NCI-H2227 treated with DMSO at 0.1 percent for 48 hours (cell line): ENCODE measurements at places on chromosomes 7 and 10.

- DNase-seq = no peak
Measured at GRCh38 chr10:131453721-131454634, 142.5 kb upstream of the TCERG1L start.

GRCh38 chr7:150332852-150333635 is 8.4 kb downstream of the RARRES2 start:
- no peak for DNase-seq

DNA sequence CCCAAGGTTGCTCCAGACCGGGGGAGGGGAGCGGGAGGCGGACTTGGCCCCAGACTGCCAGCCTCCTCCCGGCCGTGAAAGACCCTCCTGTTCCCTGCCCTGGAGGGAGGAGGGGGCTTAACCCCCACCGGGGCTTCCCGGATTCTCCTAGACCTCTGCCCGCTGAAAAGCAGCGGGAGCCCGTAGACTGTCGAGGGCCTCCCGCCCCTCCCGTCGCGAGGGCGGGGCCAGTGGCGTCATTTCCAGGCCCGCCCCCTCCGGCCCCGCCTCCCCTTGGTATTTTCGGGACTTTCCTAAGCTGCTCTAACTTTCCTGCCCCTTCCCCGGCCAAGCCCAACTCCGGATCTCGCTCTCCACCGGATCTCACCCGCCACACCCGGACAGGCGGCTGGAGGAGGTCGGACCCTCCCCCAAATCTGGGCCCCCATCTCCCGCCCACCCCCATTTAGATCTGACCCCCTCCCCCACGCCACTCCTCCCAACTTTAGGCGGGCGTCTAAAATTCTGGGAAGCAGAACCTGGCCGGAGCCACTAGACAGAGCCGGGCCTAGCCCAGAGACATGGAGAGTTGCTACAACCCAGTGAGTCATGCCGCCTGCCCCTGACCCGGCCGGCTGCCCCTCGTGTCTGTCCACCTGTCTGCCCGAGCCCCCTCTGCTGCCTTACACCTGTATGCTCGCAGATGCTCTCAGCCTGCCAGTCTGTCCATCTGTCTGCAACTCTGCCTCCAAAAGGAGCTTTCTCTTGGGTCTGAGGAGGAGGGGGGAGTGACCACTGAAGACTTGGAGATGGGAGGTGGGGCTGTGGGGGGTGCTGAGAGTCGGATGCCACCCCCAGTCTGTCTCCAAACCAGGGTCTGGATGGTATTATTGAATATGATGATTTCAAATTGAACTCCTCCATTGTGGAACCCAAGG is at the start of gene NFKB2:
Gene NFKB2 (plus strand): TSS at position 306 of the 917 bp plus-strand sequence. CDS start 255 bp downstream, at position 561.
- no peak for DNase-seq

DNA sequence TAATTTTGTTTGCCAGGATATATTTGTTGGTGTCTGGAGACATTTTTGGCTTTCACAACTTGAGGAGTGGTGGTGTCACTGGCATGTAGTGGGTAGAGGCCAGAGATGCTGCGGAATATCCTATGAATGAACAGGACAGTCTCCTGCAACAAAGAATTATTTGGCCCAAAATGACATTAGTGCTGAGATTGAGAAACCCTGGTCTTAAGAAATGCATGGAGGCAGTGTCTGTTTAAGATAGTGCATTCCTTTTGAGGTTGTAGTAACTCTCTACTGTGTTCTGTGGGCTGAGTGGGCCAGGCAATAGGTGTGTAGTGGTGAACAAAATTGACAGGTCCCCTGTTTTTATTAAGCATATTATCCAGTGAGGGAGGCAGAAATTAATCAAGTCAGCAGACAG is 165.5 kb downstream of the CDK14 start:
- no peak for DNase-seq

- no peak for DNase-seq
Measured at GRCh38 chr10:52424341-52424740, 110.3 kb downstream of the DKK1 start.

DNA sequence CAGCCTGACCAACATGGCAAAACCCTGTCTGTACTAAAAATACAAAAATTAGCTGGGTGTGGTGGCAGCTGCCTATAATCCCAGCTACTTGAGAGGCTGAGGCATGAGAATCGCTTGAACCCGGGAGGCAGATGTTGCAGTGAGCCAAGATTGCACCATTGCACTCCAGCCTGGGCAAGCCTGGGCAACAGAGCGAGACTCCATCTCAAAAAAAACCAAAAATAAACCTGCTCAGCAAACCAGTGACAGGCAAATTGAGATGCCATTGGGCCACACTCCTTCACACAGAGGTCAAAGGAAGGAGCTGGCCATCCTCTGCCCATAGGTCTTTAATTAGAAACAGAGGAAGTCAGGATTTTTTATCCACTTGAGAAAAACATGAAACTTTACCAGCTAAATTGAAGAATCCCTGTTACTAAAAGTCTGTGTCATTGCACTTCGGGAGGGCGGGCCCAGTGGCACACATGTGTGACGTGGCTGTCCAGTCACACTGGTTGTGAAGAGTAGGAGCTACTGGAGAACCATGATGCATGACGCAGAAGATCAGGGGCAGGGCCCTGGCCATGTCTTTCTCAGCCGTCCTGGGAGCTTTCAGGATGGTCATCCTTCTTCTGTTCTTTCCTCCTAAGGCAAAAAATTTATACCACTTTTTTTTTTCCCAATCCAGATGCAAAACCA is 118.3 kb upstream of the ZNF438 start:
- DNase-seq = no peak

GRCh38 chr10:97659589-97659988 is 19.1 kb downstream of the PI4K2A start:
- DNase-seq = no peak

DNA sequence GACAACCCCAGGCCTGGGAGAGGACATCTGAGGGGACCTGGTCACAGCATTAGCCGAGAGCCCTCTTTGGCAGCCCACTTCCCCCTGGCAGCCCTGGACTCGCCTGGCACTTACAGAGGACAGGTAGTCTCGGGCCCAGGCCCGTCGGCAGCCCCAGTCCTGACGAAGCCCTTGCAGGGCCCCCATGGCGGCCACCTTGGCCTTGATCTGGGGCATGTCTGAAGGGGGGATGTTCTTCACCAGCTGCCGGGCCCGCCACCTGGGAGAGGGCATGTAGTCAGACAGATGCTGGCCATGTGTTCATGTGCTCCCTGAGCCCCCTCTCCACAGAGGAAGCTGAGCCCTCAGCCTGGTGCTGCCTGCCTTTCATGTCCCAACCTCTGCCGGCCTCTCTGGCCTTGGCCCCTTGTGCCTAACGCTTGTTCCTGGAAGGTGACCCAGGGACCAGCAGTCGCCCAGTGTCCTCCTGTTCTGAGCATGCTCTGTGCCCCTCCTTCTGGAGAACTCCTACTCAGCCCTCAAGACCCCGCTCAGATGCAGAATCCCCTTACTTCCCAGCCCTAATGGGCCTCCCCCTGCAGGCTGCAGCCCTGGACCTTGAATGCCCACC is 13.9 kb downstream of the MYO1G start:
- no peak for DNase-seq

GRCh38 chr10:71243756-71244395 is 31.5 kb downstream of the UNC5B start:
- no peak for DNase-seq

DNA sequence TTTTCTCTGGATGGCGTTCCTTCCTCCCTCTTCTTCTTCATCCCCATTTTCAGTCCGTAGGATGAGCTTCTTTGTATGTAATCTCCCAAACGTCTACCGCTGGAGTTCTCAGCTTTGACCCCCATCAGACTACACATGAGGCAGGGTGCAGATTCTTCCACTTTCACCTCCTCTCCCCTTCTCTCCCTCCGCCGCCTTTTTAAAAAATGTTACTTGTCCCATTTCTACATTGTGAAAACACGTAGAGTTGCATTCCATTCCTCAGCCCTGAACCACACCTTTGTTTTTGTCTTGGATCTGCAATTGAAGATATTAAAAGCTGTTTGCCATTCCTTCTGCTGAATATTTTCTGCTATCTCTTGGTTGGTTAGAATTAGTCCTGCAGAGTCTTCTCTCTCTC is 6.2 kb downstream of the ADIRF start:
- no peak for DNase-seq

DNA sequence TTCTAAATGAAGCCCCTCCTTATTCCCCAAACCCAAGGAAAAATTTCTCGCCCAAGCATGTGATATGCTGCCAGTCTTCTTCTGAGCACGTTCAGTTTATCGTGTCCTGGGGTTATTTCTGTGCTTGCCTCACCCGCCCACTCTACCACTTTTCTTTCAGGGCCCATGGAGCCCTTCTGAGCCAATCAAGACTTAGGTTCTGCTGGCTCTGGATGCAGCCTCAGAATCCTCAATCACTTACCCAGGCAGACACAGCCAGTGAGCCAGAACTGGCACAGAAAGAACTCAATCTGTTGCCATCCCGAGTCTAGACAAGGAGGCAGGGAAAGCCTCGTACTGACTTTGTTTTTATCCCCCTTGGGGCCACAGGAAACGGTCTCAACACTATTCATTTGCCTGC is 34.2 kb upstream of the C10orf90 start:
- DNase-seq = no peak

DNA sequence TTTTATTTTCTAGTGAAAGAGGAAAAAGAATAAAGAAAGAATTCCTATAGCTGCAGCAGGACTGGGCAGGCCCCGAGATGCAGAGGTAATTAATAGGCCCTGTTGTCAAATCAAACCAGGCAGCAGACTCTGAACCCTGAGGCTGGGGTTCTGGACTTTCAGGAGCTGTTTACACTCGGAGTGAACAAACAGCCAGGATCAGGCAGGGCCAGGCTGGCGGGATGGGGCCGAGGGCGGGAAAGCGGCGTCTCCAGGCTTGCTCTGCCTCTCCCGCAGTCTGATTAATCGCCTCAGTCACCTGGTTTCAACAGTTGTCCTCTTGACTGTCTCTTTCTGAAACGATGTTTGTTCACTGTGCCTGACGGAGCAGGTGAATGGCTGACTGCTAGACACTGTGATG is 675.4 kb upstream of the FOXK1 start:
- peak; percentile 53 for DNase-seq

DNA sequence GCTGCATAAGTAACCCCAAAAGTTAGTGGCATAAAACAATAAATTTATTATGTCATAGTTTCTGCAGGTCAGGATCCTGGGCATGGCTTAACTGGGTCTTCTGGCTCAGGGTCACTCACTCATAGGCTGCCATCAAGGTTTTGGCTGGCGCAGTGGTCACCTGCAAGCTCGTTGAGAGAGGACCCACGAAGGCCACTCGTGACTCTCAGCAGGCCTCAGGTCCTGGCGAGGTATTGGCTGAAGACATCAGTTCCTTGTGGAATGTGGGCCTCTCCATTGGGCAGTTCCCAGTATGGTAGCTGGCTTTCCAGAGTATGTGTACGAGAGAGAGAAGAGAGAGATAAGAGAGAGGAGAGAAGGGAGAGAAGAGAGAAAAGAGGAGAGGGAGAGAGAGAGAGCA is 138.3 kb upstream of the KLF14 start:
- DNase-seq = no peak

DNA sequence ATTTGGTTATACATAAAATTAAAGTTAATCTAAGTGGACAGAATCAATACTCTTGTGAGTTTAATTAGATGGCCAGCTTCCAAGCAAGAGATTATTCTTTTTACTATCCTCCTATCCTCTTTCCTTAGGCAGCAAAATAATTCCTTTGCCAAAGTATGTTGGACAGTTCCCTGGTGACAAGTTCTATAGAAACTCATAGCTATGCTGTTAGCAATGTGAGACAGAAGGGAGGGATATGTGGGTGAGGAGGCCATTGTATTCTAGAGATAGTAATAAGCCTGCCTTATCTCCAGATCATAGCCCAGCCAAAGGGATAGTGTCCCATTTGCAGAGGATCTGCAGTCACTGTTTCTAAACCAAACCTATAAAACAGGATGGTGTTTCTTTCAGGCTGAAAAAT is 181.6 kb upstream of the HDAC9 start:
- no peak for DNase-seq

GRCh38 chr10:110355141-110355831 is 50.6 kb upstream of the SMNDC1 start:
- no peak for DNase-seq

DNA sequence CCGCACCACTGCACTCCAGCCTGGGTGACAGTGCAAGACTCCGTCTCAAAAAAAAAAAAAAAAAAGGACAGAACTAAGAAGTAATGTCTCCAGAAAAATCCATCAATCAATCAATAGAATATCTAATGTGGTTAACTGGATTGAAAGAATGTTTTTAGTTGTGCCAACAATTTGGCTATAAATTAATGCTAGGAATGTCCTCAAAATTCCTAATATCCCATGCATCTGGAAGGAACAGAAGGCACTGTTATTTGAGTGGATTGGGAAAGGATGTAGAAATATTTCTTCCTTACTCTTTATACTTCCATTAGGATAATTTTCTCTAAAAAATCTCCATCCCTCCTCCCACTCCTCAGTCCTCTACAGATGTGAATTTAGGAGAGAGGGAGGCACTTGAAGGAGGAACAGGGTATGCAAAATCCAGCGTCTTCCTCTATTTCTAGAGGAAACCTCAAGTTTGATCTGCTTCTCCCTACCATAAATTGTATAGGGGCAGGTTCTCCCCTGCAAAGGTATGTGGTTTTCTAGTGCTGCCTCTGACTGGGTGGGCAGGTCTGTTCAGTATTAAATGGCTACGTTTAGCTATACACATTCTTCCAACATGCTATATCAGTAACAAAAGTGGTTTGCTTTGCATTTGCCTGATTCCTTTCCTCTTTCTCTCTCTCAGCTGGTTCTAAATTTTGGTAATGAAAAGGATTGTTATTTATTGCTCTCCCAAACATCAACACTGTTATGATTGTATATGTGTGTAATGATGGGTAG is 54.1 kb downstream of the RNLS start:
- no peak for DNase-seq

DNA sequence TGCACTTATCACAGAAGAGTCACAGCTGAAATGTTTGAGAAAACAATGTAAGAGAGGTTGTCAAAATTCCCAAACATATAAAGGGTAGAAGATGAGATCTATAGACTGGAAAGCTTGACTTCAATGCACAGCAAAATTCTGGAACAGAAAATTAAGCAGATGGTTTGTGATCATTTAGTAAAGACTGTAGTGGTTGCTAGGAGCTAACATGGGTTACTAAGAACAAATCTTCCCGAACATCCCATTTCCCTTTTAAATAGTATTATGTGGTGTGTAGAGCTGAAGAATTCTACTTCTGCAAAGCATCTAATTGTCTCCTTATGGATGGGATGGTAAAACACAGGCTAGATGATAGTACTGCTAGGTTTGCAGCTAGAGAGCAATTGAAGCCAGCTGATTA is 312.3 kb downstream of the CAMK1D start:
- DNase-seq = no peak

DNA sequence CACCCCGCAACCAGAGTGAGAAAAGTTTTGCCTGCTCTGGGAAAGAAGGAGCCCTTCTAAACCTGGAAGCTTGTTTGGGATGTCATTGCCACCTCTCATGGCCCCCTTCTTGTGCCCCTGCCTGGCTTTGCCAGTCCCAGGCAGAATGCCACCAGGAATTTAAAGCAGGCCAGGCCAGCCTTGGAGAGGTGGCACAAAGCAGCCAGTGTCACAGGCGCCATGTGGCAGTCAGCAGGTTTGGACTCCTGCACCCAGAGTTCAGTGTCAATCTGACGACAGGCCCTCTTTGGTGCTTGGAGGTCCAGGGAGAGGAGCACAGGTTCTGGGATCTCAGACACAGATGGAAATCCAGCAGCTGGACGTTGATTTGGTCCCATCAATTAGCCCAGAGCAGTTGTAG is 12.7 kb downstream of the HK1 start:
- no peak for DNase-seq

GRCh38 chr7:157096286-157097055 is 42.3 kb upstream of the UBE3C start:
- DNase-seq = no peak

GRCh38 chr10:109475711-109476421 is 447.4 kb downstream of the XPNPEP1 start:
- no peak for DNase-seq

GRCh38 chr10:1939016-1939415 is 201.7 kb upstream of the ADARB2 start:
- DNase-seq = no peak
